ENCODE measurements at places on chromosomes 2 and 18.

DNA sequence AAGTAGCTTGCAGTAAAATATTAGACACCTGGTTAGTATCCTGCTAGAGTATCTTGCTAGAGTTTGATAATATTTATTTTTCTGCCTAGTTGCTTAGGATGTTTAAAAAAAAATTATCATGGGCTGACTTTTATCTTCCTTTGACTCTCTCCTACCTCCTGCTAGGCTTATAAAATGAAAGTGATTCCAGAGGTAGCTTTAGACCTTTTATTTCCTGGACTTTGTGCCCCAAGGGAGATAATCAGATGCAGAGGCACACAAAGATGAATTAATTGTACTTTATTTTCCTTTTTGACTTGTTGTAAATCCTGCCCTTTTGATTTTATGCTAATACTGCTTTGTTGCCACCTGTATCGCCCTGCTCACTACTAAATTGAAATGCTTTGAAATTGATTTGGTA lies 130.7 kb downstream of the WDSUB1 start:
- no peak for DNase-seq

DNA sequence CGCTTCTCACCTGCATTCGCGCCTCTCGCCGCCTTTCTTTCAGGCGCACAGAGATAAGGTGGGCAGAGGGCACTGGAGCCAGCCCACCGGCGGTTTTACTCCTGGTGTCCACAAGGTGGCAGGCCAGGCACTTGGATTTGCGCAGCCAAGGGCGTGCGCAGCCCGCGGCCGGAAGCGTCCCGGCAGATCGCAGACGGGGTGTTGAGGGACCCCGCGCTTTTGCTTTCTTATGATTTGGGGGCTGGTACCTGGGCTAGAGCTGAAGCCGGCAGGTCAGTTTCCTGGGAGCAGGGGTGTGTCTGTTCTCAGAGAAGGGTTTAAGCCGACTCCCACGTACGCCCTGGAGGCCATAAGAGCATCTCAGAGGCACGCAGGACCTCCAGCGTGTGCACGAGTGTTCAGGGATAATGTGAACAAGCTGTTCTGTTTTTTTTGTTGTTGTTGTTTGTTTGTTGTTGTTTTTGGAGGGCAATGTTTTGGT lies 305.6 kb upstream of the CXCR4 start:
- DNase-seq, result peak; percentile 68

GRCh38 chr2:238847419-238847801 lies 475 bp upstream of the TWIST2 start:
- no peak for DNase-seq

DNA sequence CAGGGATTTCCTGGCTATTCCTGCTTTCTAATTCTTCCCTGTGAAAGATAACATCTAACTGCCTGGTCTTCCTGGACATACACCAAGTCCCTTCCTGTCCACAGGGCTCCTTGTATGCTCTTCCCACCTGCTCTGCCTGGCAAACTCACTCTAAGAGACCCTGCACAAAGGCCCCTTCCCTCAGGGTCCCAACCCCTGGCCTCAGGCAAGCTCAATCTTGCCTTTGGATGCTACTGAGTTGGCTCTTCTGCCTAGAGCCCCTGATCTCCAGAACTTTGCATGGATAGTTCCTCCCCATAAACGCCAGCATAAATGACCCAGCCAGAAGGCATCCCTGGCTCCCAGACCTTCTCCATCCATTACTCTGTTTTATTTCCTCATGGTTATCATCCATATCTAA lies 98.3 kb upstream of the OTOS start:
- no peak for DNase-seq

DNA sequence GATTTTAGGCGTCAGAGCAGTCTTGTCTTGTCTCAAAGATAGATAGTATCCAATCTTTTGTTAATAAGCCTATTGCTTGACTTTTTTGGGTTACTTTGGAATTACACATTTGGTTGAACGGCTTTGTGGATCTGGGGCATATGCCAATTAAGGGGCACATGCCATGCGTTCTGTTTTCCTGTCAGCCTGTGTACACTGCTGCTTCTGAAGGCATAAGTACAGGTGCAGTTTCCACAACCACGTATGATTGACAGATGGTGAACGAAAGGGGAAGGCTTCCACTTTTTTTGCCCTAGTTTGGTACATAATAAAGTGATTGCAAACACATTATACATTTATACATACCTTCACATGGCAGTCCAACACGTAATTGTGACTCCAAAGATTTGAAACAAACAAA lies 102.3 kb downstream of the RAPH1 start:
- no peak for DNase-seq

GRCh38 chr2:239257511-239257937 lies 143.3 kb downstream of the HDAC4 start:
- no peak for DNase-seq

- DNase-seq, result peak; percentile 69
Measured at GRCh38 chr2:137154946-137155345, 389.6 kb downstream of the THSD7B start.
